ENCODE measurements at places on chromosomes 7 and 10.

- no peak for DNase-seq
These were observed 79.2 kb downstream of the ADCY1 start for GRCh38 chr7:45653209-45653907.

DNA sequence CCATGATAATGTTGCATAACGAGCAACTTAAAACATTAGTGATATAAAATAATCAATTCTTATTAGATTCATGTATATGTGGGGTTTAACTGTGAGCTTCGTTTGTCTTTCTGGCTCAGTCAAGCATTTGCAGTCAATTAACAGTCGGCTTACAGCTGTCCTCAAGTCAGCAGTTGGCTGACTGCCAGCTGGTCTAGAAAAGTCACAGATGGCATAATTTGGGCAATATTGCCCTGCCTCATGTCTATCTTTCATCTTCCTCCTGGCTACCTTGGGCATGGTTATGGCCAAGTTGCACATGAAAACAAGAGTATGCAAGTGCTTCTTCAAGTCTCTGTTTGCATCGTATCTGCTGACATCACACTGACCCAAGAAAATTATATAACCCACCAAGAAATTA, 186.1 kb upstream of the ZWINT start:
- no peak for DNase-seq

DNA sequence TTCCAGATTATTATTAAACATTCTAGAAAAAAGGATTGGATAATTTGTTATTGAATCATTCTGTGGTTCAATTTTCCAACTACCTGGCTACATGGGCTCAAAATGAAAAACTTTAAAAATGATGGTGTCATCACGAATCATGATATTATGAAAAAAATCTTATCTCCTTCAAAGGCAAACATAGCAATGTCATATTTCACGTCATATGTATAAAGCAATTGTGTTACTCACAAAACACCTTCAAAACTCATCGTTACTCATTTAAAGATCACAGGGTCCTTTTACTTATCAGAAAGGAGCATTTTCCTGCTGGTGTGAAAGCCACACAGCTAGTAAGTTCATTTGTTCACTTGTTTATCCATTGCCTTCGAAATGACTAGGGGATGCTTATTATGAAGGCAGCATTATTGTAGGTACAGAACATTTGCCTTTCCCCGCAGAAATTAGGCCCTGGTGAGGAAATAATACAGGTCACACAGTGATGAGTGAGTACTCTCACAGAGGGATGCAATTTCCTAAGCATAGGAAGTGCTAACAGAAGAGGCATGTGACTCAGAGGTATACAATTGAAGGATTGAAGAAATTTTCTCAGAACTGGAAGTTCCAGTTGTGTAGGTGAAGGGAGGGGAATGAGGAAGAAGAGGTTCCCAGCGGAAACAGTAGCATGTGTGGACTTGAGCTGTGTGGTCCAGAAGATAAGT, 478.7 kb downstream of the INHBA start:
- DNase-seq, result no peak

GRCh38 chr10:100774223-100774622, 28.8 kb downstream of the PAX2 start:
- no peak for DNase-seq

DNA sequence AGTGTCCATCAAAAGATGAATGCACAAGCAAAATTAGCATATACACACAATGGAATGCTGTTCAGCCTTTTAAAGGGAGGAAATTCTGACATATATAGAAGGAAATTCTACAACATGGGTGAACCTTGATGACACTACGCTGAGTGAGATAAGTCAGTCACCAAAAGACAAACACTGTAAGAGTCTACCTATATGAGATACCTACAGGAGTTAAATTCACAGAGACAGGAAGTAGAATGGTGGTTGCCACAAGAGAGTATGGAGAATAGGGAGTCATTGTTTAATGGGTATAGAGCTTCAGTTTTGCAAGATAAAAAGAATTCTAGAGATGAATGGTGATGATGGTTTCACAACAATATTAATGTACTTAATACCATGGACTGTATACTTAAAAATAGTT, 51.8 kb downstream of the HERC4 start:
- no peak for DNase-seq

Data from stimulated activated CD4-positive, alpha-beta T cell treated with anti-CD3 and anti-CD28 coated beads, Interleukin-15, amount 100 ng/mL, for 1 hour (primary cell).